ENCODE measurements at places on chromosomes 16 and 17. TPM values are rescaled to one million over a fixed set of nuclear protein-coding genes. Genes with fewer than 3 reads are reported as not detected.

The TM4SF5 gene
- not detected for total RNA-seq

- no peak for DNase-seq
Observed at GRCh38 chr17:78884148-78884825, 18.7 kb downstream of the CEP295NL start.

The TEKT5 gene
- not detected for total RNA-seq

GRCh38 chr16:81421126-81421525 lies 23.5 kb upstream of the CMIP start:
- no peak for DNase-seq

DNA sequence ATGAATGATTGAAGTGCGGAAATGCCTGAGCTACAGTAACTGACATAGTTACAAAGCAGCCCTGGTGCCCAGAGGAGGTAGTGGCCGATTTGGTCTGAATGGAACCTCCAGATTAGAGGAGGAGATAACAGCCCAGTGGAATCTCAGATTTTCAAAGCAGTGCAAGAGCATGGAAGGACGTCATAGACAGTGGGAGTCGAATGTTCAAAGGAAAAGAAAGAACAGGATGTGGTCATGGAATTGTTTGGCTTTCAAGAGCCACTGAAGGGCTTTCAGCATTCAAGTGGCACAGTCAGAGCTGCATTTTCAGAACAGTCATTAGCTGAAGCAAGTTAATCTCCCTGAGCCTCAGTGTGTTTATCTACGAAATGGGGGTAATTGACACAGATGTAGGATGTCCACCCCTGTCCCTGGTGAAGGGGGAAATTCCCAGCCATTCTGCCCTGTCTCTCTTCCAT lies 104.6 kb upstream of the CACNG3 start:
- DNase-seq: peak; percentile 78

DNA sequence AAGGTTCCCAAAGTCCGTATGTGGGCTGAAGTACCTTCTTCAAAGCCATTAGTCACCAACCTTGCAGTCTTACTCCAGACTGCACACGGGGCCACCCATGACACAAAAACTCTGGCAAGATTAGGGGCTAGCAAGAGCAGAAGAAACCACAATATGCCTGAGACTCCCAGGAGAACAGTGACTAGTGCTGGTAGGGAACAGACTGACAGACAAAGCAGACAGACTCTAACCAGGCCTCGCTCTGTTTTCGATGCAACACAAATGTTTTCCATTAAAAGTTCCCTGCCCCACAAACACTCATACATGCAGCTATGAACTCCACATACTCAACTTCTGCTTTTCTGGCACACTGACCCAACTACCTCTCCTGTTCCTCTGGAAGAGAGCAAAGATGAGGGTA lies 102.2 kb downstream of the HIC1 start:
- peak; percentile 90 for DNase-seq

GRCh38 chr17:12431188-12431587 lies 234.5 kb upstream of the MYOCD start:
- DNase-seq: no peak

DNA sequence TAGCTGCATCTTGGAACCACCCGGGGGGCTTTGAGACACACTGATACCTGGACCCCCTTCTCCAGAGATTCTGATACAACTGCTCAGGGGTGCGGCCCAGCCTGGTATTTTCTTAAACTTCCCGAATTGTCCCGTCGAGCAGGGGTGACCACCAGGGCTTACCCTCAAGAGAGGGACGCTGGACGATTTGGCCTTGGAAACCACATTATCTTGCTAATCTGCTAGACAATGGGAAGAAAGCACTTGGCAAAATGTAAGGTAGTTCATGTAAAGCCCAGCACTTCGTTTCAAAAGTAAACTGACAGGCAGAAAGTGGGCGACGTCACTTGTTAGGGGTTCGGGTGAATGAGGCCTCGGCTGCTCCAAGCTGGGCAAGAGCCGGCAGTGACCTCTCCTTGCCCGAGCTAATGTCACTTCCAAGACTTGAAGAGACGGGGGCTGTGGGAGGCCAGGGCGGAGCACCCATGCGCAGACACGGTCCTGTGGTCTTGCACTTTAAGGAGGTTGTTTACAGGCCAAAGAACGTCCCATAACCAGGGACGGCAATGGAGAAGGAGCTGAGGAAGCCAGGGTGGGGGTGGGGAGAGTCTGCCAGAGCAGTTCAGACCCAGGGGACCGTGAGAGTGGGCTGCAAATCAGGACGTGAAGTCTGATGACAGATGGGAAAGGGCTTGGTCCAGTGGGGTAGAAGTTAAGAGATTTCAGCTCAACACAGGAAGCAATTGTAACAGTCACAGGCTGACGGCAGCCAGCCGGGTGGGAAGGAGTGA lies 152.7 kb upstream of the GSE1 start:
- no peak for DNase-seq

DNA sequence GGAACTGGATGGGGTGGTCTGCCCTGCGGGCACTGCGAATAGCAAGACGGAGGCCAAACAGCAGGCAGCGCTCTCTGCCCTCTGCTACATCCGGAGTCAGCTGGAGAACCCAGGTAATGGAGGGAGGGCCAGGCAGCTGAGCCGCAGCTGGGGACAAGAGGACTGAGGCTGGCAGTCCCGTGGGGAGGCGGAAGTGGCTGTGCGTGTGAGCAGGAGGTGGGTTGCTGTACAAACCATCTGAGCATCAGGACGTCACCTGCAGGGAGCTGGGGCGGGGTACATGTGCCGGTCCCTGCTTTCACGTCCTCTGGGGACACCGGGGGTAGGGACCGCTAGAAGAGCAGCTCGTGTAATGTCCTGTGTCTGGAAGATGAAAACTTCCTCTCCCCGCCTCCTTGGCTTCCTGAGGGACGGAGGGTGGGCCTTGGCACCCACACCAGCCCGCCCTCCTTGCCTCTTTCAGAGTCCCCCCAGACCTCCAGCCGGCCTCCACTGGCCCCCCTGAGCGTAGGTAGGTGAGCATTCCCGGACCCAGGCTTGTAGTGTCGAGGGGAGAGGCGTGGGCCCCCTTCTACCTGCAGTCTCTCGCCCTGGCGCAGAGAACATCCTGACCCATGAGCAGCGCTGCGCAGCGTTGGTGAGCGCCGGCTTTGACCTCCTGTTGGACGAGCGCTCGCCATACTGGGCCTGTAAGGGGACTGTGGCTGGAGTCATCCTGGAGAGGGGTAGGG lies 3.7 kb downstream of the ADAD2 start:
- no peak for DNase-seq

The MSI2 gene
- 67.9 TPM for total RNA-seq

The CALB2 gene
- 4.2 TPM for total RNA-seq

DNA sequence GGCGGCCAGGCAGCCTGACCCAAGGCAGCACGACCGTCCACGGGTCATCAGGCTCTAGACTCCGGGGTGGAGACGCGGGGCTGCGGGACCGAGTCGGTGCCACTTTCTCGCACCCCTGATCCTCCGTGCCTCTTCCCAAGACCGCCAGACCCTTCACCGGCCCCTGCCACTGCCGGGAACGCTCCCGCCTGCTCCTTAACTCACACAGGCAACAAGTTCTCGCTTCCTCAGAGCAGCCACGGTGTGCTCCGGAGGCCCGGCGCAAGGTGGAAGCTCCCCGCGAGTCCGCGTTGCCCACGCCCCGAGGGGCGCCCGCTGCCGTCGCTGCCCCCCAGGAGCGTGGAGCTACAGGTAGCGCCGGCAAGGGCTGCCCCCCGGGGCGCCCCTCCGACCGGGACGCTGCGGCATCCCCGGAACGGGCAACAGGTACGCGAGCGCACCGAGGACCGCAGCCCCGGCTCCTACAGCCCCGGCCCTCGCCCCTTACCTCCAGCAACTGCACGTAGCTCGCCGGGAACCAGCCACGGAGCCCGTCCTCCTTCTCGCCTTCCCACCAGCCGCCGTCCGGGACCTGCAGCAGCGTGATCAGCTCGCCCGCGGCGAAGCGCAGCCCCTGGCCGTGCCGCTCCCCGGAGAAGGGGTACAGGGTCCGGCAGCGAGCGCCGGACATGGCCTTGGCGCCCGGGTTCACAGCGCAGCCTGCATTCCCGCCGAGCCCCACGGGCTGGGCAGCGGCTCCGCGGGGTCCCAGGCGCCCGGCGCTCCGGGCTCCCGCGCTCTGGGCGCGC lies 491 bp downstream of the GAS7 start:
- DNase-seq: no peak

GRCh38 chr17:77563439-77564102 lies 394.9 kb upstream of the TNRC6C start:
- DNase-seq: no peak

- no peak for DNase-seq
Observed at GRCh38 chr16:86505185-86505898, 5.0 kb upstream of the FOXF1 start.

DNA sequence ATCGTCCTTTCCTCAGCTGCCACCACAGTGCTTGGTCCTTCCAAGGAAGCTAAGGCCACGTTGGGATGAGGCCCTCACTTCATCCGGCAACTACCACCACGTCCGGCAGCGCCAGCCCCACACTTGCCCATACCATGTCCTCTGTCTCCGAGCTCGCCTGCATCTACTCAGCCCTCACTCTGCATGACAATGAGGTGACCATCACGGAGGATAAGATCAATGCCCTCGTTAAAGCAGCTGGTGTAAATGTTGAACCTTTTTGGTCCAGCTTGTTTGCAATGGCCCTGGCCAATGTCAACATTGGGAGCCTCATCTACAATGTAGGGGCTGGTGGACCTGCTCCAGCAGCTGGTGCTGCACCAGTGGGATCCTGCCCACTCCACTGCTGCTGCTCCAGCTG lies 44.9 kb downstream of the TTC19 start:
- DNase-seq: no peak

The MAZ gene
- total RNA-seq: 247 TPM

The C17orf78 gene
- not detected for total RNA-seq

The CDIP1 gene
- total RNA-seq: 64.7 TPM

The HEATR9 gene
- total RNA-seq: not detected

GRCh38 chr17:47797797-47798196 lies 23.8 kb downstream of the OSBPL7 start:
- no peak for DNase-seq

The MPP3 gene
- total RNA-seq: 6.5 TPM

The USP43 gene
- total RNA-seq: 5.3 TPM

DNA sequence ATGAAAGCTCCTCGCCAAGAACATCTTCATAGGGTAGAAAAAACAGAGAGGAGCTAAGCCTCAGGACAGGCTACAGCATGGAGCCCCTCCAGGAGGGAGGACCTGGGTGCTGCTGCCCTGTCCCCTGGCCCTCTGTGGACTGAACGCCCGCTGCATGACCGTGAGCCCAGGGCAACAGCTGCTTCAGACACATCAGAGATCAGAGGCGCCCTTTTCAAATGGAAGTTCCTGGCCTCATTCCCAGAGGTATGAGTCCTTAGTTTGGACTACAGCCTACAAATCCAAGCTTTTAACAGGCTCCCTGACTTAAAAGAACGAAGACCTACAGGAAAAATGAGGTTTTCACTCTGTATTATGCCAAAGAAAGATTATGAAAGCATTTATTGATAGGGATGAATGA lies 48.5 kb downstream of the ZNF18 start:
- DNase-seq: peak; percentile 84

DNA sequence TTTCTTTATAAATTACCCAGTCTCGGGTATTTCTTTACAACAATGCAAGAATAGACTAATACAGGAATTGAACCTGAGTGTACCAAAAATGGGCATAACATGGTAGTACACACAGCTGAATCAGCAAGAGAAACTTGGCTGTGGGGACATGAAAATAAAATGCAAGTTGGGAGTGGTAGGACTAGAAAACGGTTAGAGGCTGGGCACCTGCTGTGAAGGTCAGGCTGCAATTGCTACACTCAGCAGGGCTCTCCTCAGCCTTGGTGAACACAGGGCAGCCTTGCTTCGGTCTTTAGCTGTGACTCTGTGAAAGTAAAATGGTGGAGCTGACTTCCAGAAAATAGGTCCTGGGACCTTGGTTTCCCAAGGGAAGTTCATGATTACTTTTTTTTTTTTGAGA lies 45.6 kb downstream of the CNGB1 start:
- DNase-seq: no peak

- no peak for DNase-seq
Observed at GRCh38 chr17:31329221-31329620, 7.8 kb upstream of the EVI2A start.
